CD4-positive, alpha-beta T cell treated with Interleukin-10 for 1 hour (primary cell): ENCODE measurements at places on chromosomes 7 and 10.
A peak's percentile ranks its signal among the peaks of the same experiment; 100 is the strongest.

- DNase-seq = no peak
Observed at GRCh38 chr10:122462533-122463465, 1.4 kb downstream of the HTRA1 start.

DNA sequence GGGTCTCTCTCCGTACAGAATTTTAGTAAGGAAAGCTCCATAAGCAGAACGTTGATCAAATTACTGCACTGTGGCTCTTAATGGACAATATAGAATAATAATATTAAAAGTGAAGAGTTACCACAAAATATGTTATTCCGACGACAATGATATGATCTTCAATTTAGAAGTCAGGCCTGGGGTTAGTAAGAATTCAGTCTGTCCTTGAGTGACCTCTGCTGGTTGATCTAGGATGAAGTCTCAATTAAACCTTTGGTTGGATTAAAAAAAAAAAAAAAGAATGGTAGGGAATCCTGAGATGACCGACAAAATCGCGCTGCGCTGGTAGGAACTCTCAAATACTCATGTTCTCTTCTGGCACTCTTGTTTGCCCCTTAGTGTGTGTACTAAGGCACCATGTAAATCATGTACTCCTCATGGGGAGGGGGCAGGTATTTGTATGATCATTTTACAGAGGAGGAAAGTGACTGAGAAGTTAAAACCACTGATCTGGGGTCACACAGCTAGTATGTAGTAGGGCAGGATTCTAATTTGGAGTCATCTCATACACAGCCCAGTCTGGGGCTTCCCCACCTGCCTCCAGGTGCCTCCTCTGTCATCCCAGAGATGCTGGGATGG lies 161.3 kb upstream of the NPVF start:
- DNase-seq = peak; percentile 28

GRCh38 chr10:49750546-49750945 lies 11.6 kb downstream of the OGDHL start:
- DNase-seq = no peak

DNA sequence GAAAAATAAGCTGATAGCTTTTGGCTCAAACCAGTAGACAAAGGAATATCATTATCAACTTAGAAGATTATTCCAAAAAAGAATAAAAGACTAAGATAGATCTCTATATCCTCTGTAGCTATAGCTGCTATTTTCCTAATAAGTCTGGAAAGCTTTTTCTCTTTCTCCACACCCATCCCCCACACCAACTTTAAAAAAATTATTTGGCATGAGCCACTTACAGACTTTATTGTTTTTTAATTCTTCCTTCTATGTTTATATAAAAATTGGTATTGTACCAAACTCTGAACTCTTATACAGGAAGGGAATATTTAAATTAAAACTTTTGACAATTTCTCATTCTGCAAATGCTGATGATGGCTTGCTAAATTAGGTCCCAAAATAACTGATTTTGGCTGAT lies 142.7 kb downstream of the RNF133 start:
- DNase-seq = no peak

- DNase-seq = no peak
Observed at GRCh38 chr10:48506147-48506917, 98.5 kb downstream of the ARHGAP22 start.

DNA sequence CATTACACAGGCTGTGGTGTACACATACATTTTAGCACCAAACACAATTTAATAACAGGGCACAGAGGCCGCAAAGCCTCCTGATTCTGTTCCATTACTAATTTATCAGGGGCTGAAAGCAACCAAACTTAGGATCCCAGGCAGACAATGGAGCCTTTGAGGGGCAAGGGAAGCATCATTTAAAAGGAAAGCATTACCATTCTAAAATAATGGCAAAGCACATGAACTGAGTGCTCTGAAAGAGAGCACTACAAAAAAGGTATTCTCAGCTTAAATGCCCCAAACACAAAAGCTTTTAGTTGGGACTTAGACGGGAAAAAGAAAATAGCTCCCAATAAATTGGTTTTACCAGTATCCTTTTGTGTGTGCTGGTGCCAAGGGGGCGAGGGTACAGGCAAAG lies 282.0 kb upstream of the ETV1 start:
- DNase-seq = no peak

GRCh38 chr7:50362712-50363282 lies 58.3 kb downstream of the IKZF1 start:
- peak; percentile 82 for DNase-seq

DNA sequence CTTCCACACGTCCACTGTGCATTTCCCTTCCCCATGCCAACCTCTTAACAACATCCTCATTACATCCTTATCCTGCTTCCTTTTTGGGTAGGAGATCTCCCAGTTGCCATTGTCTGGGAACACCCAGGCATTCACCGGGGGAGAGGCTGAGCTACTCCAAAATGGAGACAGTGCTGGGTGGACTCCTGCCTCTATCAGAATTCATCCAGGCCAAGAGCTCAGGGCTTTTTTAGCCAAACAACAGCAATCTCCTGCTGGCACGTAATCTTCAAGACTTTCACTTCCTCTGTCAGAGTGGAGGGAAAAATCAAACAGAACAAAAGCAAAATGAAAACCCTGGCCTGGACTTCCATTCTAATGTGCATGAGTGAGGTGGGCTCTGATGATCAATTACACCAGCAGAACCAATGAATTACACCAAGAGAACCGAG lies 245.0 kb downstream of the PRPF18 start:
- DNase-seq = no peak

GRCh38 chr10:6990891-6991290 lies 410.8 kb upstream of the PRKCQ start:
- no peak for DNase-seq

- no peak for DNase-seq
Observed at GRCh38 chr7:28434510-28434909, 22.2 kb downstream of the CREB5 start.

GRCh38 chr10:127398140-127398970 lies 150.8 kb upstream of the NPS start:
- no peak for DNase-seq

DNA sequence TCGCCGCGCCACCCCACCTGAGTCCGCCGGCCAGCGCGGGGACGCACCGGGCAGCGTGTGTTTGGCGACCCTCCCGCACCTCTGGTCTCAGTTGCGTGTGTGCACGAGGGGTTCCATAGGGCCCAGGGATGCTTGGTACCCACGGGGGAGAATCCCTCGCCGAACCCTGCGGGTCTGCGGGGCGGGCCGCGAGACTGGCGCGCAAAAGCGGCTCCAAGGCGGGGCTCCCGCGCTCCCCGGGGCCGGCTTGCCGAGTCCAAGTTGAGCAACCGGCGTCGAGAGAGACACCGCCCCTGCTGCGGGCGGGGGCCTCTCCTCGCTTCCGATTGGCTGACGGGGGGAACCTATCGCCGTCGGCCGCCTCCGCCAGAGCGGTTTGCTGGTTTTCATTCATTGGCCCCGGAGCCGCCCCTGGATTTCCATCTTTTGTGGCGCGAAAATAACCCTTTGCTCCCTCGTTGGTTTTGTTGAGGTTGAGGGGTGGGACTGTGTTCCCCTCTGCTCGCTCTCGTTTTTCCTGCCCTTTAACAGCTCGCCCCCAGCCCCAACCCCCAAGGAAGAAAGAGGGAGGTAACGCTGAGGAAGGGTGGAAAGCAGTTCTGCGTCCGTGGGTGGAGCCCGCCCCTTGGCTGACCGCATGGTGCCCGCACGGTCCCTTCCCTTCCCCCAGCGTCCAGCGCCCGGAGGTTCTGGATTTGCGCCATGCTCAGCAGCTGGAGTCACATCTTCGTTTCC lies 4.0 kb upstream of the IGF2BP3 start:
- peak; percentile 52 for DNase-seq

- peak; percentile 58 for DNase-seq
Observed at GRCh38 chr10:77173615-77174461, 463.8 kb downstream of the KCNMA1 start.

DNA sequence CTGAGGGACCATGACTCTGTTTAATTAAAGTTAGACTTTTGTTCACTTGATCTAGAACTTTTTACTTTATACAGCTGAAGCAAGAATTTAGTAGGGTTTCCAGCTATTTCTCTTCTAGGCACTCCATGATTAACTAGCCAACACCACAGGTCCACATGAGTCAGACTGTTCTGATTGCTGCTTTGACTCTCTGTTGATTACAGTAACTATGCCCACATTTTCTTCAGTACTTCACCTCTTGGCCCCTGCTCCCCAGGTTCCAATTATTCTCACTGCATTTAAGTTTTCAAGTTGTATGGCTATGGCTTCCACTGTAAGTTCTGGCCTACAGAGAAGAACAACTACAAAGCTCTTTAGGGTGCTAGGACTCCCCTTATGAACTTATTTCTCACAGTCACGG lies 737.2 kb upstream of the IGFBP3 start:
- DNase-seq = no peak

DNA sequence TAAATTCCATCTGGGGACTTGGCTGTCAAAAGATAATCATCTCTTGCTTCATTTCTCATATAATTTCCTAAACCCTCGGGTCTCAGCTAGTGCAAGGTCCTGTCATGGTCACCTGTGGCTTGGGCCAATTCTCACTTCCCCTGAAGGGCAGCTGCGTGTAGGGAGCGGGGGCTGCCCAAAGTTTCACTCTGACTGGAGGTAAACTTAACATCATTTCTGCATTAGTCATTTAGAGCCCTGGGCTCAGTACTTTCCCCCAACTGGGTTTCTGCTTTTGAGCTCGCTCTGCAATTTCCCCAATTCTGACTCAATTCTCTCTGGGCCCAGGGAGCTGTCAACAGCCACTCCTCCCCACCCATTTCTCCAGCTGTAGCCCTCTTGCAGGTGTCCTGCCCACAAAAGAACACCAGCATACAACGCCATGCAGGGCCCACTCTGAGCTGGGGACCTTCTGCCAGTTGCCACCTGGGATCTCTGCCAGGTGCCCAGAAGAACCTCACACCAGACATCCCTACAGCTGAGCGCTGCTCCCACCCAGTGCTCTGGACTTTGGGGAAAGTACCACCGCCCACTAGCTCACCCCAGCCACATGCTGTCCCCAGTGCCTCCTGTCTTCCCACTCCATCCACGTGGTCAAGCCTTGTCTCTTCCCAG lies 37.9 kb downstream of the VOPP1 start:
- peak; percentile 64 for DNase-seq

GRCh38 chr7:122983261-122983660 lies 12.2 kb downstream of the TAS2R16 start:
- DNase-seq = no peak

DNA sequence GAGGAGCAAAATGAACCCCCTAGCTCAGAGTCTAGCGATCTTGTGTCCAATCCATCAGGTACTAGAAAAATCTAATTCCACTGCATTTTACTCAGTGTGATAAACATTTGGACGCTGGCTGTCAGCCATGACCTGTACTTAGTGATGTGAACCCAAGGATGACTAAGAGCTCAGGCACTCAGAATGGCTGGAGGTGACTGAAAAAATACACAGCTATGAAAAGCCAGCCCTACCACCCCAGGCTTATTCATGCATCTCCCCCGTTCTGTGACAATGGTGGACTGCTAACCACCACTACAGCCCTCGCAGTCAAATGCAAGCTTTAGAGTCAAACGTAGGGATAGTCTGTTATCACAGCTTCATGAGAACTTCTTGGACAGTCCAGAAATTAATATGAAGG lies 14.9 kb downstream of the AFAP1L2 start:
- no peak for DNase-seq

GRCh38 chr7:38795593-38795992 lies 113.4 kb downstream of the VPS41 start:
- no peak for DNase-seq
